ENCODE measurements at places on chromosomes 2 and 18.
A peak's percentile ranks its signal among the peaks of the same experiment; 100 is the strongest.

GRCh38 chr18:3294435-3295080 is 32.6 kb downstream of the MYL12B start:
- DNase-seq, result no peak

GRCh38 chr2:30293303-30293921 is 62.1 kb downstream of the LBH start:
- no peak for DNase-seq

DNA sequence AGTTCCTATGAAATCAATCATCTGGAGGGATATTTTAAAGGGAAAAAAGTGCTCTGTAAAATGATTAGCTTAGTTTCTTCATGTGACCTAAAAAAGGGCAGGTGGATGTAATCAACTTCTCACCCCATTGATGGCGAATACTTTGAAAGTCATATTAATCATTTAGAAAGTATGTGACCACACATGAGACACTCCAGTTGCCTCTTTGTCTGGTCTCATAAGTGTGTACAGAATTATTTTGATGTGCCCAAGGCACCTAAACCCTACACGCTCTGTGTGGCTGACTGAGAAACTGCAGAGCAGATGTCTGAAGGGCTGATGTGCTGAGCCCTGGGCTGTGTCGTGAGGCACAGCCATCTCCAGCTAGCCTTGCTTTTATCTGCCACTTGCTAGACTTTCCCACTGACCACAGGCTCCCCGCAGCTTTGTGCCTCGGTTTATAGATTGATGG is 26.9 kb downstream of the SGPP2 start:
- peak; percentile 15 for DNase-seq

- no peak for DNase-seq
Observed at GRCh38 chr18:24128700-24129099, 10.2 kb upstream of the CABYR start.

- no peak for DNase-seq
Observed at GRCh38 chr2:102131564-102131963, 11.0 kb upstream of the IL1R1 start.

- DNase-seq, result peak; percentile 61
Observed at GRCh38 chr18:46148810-46149209, 44.6 kb downstream of the HAUS1 start.

GRCh38 chr2:128439791-128440665 is 121.4 kb upstream of the HS6ST1 start:
- no peak for DNase-seq

DNA sequence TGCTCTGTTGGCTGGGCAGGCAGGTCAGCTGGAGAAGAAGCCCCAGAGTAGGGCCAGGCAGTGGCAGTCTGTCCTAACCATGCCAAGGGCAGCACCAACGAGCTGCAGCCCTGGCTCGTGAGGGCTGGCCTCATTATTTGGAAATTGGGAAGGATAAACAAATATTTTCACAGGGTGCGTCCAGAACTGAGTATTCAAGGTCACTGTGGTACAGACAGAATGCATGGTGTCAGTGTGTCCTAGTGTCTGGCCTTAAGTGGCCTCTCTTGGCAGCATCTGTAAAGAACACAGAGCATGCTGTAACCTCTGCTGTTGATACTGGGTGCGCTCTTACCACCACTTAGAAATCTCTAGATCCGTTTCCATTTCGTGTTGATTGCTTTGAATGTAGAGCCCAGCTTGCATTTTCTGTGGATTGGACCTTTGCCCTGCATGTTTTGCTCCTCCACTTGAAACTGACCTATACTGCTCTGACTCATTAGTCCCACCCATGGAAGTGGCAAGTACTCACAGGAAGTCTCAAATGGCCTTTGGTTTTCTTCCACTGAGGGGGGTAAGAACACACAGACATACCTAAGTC is 88.2 kb downstream of the GREB1L start:
- no peak for DNase-seq

GRCh38 chr2:95042472-95043271 is 17.2 kb downstream of the MAL start:
- DNase-seq, result no peak

GRCh38 chr2:219299372-219299760 is 9.8 kb downstream of the PTPRN start:
- no peak for DNase-seq

DNA sequence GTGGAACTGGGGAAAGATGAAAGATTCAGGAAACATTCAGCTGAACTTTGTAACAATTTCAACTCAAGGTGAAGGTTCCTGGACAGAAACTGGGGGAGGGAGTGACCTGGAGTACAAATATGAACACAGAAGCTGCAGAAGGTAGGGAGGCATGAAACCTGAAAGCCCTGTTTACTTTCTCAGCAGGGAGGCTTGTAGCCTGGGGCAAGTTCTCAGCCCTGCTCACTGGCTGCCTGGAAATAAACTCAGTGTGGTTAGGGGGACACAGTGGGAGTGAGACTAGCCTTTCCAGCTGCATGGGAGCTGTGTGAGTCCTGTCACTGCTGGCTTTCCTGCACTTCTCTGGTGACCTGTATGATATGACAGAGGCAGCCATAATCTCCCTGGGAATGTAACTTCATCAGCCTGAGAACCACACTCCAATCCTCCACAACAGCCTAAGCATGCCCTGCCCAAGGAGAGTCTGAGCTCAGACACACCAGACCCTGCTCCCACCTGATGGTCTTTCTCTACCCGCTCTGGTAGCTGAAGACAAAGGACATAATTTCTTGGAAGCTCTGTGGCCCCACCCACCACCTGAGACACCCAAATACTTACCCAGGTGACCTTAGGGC is 77.0 kb downstream of the ZSWIM2 start:
- no peak for DNase-seq

- no peak for DNase-seq
Observed at GRCh38 chr2:232896111-232896510, 26.0 kb downstream of the SNORC start.

DNA sequence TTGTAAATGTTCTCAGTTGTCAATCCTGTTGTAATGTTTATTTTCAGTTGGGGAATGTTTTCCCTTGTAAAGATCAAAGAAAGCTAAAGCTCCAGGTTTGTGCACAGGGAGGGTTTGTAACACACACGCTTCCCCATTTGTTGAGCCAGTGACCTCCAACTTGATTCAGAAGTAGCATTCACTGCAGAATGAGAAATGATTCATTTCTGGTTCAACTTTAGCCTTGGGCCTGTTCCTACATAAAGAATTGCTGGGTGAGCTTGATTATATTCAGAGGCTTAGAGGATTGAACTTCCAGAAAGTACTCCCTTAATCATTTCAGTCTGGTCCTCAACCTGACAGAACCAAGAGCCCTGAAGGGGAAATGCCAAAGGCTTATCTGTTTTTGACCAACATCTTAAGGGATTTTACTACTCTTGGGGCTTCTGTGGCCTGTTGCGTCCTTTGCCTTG is 70.6 kb upstream of the CAVIN2 start:
- DNase-seq, result no peak

GRCh38 chr2:30197570-30198192 is 33.7 kb upstream of the LBH start:
- DNase-seq, result no peak

GRCh38 chr2:180644709-180645108 is 335.7 kb upstream of the UBE2E3 start:
- no peak for DNase-seq

GRCh38 chr2:153557714-153558113 is 79.2 kb upstream of the RPRM start:
- no peak for DNase-seq

DNA sequence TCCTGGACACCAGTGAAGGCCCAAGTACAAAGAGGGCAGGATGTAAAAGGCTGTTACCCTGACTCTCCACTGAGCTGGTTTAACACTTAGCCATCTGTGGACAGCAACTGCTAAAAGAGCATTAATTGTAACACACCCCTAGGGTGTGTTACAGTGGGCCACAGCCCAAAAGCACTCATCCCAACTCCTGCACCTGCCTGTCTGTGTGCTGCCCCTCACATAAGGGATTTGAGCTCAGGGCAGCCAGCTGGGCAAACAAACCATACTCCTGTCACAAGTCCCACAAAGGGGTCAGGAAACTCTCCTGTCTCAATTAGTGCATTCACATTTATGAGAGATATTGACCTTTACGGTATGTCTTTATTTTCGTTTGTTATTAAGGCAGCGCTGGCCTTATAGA is 833.1 kb upstream of the NXPH2 start:
- DNase-seq, result peak; percentile 93

DNA sequence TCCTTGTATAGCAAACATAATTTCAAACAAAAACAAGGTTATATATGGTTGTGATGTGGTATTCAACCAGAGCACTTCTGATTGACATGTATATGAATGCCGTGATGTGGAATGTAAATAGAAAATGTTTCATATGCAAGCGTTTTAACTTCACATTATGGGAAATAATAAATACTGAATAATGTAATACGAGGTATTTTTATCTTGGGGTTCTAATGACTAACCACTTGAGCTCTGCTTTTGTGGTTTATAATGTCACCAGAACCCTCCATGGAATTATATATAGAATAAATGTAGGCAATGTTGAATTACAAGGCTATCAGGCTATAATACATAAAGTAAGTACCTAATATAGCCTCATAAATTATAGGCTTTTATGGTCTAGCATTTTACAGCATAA is 72.4 kb downstream of the ZNF521 start:
- no peak for DNase-seq

- DNase-seq, result no peak
Observed at GRCh38 chr18:76952747-76953146, 130.4 kb downstream of the ZNF236 start.

DNA sequence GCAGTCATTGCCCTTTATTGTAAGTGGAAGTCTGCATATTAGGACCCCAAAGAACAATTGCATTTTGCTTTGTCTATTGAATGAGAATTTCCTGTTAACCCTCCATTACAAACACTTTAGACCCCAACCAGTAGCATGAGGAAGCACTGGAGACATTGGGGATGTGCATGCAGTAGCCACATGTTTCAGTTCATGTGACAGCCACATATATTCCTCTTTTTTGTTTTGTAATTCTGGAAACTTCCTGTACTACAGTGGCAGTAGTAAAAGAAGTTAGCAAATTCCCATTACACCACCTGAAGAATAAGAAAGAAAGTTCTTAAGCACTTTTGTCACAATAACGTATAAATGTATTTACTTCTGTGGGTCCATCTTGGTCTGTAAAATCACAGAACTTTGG is 281.1 kb upstream of the SLC14A2 start:
- no peak for DNase-seq

GRCh38 chr2:47422560-47422959 is 19.6 kb downstream of the MSH2 start:
- DNase-seq, result no peak

- DNase-seq, result no peak
Observed at GRCh38 chr2:240229005-240229404, 88.5 kb upstream of the OTOS start.

DNA sequence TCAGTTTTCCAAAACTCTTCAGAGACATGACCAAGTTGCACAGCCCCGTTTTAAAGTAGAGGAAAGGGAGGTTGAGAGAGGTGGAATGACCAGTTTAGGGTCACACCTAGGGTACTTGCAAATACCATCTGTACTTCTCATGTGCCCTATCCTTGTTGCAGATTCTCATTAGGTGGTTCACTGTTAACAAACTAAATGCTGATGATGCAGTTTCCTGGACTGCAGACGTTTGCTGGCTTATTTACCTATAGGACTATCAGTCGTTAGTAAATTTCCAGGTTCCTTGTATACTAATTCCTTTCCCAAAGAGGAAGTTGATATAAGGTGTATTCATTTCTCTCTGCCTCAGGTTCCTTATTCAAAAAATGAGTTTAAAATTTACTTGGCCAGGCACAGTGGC is 1.4 kb downstream of the FARP2 start:
- no peak for DNase-seq

DNA sequence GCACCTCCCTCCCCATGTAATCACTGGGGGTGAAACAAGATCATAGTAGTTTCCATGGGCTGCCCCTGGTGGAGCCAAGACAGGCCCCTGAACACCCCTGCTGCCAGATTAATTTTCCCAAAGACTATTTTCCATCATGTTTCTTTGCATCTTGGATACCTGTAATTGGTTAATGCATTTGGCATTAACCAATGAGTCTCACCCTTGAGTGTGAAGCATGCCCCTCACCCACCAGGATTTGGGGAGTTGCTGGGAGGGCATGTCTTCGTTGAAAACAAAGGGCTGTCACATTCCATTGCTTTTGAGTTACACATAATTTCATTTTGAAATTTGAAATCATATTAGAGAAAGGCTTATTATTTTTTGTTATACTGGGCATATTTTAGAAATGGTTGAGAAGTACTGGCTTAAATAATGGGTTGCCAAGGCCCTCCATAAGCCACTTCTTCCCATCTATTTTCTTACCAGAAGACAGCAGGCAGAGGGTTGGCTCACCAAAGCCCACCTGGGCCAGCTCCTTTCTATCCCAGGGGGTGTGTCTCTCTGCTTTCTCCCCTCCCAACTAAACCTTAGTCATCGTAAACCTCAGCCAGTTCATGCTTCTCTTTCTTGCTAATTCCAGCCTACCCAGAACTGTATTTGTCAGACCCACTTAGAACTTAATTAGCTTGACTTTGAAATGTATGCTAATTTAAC is 51.8 kb downstream of the ATIC start:
- DNase-seq, result no peak

DNA sequence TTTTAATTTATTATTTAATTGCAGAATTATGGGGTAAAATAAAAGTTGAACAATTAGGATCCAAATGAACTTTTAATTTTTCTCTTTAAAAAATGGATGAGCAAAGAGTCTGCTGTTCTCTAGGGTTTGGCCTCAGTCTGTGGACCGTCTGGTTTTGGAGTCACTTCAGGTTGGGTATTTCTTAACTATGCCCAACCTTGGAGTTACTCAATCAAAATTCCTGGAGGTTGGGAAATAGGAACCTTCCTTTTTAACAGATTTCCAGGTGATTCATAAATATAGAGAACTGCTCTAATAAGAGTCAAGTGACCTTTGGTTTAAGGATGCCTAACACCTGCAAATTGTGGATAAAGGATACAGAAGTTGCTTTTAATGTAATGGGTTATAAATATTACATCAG is 241.5 kb upstream of the GCFC2 start:
- no peak for DNase-seq

GRCh38 chr2:43018179-43019024 is 208.0 kb downstream of the ZFP36L2 start:
- no peak for DNase-seq

- DNase-seq, result no peak
Observed at GRCh38 chr2:189208254-189208653, 28.7 kb upstream of the COL5A2 start.

GRCh38 chr2:7966032-7966431 is 715.8 kb upstream of the ID2 start:
- no peak for DNase-seq

- no peak for DNase-seq
Observed at GRCh38 chr2:77831898-77832297, 309.7 kb upstream of the LRRTM4 start.

DNA sequence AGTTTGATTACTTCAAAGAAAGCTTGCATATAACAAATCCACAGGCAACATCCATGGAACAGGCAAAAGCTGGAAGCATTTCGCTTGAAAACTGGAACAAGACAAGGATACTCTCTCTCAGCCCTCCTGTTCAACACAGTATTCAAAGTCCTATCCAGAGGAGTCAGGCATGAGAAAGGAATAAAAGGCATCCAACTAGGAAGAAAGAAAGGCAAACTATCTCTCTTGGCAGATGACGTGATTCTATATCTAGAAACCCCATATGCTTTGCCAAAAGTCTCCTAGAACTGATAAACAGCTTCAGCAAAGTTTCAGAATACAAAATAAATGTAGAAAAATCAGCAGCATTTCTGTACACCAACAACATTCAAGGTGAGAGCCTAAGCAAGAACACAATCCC is 34.1 kb upstream of the MC4R start:
- no peak for DNase-seq
